ENCODE measurements at places on chromosomes 4 and X. TPM values are rescaled to one million over a fixed set of nuclear protein-coding genes. Genes with fewer than 3 reads are reported as not detected.

The EGFL6 gene
- 0.32 TPM for polyA plus RNA-seq

The SPANXN3 gene
- not detected for polyA plus RNA-seq

The TMEM271 gene
- polyA plus RNA-seq: not detected

The PRSS12 gene
- 136 TPM for polyA plus RNA-seq

The GPM6B gene
- polyA plus RNA-seq: 5.2 TPM

The CD38 gene
- polyA plus RNA-seq: not detected
